Myocyte (in vitro differentiated cells): ENCODE measurements at places on chromosomes 2 and 18.

DNA sequence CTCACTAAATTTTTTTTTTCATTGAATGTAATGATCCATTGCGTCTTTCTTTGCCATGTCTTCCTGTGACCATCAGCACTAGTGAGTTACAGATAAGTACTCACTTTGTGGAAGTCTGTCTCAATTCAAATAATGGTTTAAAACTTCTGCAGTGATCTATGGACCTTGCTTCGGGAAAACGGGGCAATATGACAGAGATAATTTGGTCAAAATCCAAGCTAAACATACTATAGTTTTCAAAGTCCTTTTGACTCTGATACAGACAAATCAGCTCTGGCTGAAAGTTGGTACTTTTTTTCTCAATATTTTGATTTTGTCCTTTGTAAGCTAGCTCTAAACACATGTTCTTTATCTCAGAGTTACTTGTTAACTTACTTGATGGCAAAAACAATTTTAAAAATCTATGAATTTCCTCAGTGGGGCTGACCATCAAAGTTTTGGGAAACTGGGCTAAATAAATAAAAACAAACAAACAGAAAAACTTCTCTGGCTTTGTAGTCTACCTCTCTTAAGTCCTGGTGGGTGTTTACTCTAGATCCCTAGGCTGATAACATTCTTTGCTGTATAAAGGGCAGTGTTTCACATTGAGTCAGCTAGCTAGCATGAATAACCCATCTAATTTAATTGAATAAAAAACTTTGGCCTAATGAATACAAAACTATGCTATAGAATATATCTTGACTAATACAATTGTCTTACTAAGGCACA, 327.6 kb downstream of the RDH14 start:
- DNase-seq: no peak

- no peak for DNase-seq
Observed at GRCh38 chr2:146385031-146385430, 1459.8 kb upstream of the ACVR2A start.

DNA sequence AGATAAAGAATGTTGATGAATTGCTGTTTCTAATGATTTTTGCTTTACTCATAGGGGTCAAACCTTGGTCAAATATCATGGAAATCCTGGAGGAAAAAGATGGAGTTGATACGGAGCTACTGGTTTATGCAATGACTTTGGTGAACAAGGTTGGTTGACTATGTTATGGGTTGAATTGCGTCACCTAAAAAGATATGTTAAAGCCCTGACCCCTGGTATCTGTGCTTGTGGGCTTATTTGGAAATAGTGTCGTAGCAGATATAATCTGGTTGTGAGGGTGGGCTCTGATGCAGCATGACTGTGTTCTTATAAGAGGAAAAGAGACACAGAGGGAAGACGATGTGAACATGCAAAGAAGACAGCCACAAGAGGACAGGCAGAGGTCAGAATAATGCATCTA, 226.2 kb downstream of the TPGS2 start:
- no peak for DNase-seq

- DNase-seq: peak; percentile 15
Observed at GRCh38 chr18:22169011-22169888, at the start of gene GATA6. GATA6 (plus strand) TSS chr18:22169589; CDS start chr18:22171145, 1,556 bp downstream.

DNA sequence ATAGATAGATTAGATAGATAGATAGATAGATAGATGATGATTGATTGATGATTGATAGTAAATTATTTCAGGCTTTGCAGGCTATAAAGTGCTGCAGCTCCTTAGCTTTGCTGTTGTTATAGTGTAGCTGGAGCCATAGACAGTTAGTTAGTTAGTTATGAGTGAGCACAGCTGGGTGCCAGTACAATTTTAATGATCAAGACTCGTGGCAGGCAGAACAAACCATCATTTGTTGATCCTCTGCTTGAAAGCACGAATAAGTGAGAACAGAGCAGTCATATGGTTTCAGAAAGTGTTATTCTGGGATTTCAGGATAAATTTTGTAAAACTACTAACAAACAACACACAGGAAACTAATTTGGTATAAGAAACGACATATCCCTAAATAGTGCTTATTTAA, 53.9 kb downstream of the THOC1 start:
- DNase-seq: no peak

DNA sequence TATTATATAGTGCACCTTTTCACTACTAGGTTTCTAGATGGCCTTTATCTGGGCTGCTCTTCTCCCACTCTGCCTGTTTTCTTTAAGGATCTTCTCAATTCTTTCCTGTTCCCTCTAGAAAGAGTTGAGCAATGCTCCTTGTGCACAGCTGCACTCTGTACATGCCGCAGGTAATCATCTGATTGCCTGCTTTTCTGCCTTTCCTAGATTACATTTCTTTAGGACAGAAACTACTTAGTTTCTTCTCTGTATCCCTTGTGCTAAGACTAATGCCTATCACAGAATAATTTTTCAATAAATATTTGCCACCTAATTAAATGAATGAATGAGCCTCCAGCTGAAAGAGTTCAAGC, 802.4 kb upstream of the ID2 start:
- no peak for DNase-seq

GRCh38 chr2:74511104-74511989, 2.9 kb upstream of the TLX2 start:
- DNase-seq: peak; percentile 43

DNA sequence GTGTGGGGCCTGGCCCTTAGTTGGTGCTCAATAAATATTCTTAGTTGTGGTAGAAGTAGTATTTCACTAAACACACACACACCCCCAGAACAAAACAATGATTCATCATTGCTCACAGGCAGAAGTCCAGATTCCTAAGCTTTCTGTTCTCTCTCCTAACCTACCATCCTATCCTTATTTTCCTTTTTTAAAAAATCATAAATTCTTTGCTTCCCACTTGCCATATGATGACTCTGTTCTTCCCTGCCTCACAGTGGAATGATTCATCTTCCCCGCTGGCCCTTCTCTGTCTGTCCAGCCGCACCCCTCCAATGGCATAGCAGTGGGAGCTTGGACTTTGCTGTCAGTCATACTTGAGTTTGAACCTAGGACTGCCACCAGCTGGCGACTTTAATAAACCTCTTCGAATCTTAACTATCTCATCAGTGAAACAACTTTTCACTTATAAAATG, 5.2 kb downstream of the EML6 start:
- peak; percentile 81 for DNase-seq

DNA sequence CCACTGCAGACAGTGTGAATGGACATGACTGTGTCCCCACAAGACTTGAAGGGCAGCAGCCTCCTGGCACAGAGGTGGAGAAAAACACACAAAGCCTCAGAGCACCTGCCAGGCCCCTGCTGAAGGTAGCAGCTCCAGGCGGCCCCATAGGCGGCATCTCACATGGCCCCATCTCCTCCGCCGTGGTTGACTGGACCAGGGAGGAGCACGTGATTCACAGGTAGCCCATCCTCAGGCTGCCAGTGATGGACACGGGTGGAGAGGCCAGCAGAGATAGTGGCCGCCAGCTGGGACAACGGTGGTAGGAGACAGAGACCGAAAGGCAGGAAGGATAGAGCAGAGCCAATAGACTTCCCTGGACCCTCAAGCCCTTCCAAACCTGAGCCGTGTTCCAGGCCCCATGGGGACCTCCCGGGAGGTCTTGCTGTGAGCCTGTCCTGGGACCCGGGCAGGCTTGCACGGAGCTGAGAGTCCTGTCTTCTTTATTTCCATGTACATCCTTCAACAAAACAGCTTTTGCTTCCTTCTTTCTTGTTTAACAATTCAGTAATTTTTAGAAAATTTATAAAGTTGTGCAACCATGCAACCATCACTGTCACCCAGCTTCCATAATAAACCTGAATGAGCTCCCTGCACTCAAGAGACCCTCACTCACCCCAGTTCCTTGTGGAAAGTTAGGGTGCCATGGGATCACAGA, 26.9 kb downstream of the GPR55 start:
- DNase-seq: no peak

GRCh38 chr18:1498216-1498615, 593.5 kb downstream of the ADCYAP1 start:
- no peak for DNase-seq

DNA sequence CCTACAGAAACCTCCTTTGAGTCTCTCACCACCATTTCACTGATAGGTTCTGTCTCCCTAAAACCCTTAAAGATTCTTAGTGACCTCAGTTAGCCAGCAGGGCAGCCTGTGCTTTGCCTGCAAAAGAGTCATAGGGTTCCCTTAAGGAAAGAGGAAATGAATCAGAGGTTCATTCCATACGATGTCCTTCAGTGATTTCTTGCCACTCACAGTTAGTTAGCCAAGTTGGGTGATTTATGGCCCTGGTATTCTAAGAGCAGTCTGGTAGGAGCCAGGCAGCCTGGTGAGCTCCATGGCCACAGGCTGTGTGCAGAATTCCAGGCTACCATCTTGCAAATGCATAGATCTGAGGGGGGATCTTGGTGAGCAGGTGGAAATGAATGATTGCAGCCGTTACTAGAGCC, 18.7 kb upstream of the CCBE1 start:
- peak; percentile 63 for DNase-seq

DNA sequence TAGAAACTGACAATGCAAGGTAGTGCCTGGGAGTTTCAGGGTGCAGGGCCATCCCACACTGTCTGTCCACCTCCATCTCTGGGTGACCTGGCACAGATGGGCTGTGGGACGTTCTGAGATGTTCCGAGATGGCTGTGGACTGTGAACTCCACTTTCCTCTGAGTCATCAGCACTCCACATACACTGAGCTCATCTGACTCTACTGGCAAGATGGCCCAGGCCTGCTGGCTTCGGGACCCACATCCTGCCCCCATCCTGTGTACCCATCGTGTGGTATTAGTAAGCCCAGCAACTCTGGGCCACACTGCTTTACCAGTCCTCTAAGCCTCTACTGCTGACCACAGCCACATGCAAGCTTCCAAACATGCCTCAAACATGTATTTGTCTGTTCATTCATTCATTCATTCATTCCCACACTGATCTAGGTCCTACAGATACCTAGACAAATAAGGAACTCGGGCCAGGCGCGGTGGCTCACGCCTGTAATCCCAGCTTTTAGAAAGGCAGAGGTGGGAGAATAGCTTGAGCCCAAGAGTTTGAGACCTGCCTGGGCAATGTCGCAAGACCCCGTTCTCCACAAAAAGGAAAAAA, 124.8 kb upstream of the CXCR4 start:
- DNase-seq: no peak

GRCh38 chr2:7356909-7357584, 439.8 kb downstream of the RNF144A start:
- no peak for DNase-seq

DNA sequence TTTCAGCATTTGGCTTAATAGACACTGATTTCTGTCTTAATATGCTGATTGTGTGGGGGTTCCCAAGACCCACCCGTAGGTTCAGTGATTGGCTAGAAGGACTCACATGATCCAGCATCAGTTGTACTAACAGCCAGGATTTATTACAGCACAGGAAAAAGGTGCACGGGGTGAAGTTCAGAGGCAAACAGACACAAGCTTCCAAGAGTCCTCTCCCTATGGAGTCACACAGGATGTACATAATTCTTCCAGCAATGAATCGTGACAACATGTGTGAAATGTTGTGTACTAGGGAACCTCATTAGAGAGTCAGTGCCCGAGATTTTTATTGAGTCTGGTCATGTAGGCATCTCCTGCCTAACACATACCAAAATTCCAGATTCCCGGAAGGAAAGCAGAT, 52.8 kb downstream of the GALNT1 start:
- peak; percentile 35 for DNase-seq

DNA sequence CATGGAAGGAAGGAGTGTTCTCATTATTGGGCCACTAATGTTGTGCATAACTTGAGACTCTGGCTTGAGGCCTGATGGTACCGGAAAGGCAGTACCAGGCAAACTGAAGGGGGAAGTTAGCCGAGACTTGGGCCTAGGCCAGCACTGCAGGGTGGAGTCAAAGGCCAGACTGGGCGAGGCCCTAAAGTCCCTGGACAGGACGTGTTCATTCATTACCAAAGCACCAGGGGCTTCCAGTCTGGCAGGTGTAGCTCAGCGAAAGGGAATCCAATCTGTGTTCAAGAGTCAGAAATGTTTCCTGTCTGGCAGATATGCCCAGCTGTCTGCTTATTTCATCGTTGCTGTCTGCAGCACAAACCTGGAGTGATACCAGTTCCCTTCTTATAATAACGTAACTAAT, 4.7 kb upstream of the ITSN2 start:
- peak; percentile 90 for DNase-seq

DNA sequence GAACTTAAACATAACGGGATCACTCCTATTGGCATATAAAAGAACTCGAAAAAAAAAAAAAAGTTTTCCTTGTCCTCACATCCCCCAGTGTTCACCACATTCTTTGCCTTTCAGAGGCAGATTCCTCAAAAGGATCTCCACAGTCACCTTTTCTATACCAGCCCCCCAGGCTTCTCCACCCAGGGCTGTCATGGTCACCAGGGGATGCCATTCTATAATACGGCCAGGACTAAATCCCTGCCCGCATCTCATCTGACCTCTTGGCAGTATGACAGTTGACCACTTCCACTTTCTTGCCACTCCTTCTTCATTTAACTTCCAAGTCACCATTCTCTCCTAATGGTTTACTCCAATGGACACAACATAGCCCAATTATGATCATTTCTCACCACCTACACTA, 29.3 kb downstream of the SOS1 start:
- no peak for DNase-seq

DNA sequence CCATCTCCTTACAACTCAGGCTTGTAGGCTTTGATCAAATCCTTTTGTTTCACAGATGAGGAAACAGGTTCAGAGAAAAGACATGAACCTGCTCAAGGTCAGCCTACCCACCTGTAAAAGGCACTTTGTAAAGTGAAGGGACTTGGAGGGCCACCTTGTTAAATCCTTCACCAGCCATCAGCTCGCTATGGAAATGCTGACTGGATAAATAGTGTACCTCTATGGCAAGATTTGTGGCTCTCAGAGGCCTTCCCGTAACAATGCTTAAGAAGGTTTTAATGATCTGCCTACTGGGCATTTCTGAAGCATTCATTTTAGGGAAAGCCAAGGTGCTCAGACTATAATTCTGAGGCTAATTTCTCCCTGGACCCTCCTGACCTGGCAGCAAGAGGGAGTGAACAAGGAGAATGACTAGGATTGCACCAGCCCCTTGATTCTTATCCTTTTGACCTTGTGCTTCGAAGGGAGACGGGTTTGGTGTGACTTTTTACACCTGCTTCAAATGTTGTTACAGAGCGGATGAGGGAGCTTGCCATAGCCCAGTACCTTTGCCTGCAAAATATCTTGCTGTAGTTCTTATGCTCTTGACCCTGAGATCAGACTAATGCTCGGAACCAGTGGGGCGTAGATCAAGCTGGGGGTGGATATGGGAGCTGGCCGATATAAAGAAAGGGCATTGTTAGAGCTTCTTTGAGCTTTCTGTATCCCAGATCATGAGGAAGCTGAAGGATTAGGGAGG, 90.9 kb upstream of the CXCR4 start:
- DNase-seq: no peak

GRCh38 chr2:164252568-164253287, 368.6 kb downstream of the GRB14 start:
- DNase-seq: no peak
